ENCODE measurements at places on chromosomes 11 and 22.
A peak's percentile ranks its signal among the peaks of the same experiment; 100 is the strongest.

GRCh38 chr11:61766353-61766841 is 14.0 kb downstream of the MYRF start:
- no peak for DNase-seq

DNA sequence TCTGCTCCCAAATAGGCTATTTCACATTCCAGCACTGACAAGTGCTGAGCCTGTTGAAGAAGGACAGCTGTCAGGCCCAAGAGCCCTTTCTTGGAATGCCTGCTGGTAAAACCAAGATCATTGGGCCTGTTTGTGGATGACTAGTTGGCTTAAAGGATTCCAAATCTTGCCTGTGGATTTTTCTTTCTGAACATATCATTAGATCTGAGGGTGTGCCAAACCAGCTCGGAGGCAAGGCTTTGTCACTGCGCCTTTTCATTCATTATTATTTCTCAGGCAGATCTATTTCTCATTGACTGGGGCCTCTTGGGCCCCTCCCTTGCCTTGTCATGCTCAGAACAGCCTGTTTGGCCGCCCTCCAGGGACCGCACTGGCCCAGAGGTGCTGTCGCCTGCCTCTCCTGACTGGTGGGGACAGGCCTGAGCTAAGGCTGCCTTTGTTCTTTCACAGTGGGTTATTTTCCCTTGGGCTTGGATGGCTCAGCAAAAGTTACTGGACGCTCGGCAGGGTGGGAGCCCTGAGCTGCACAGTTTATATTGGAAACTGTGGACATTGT is 222.7 kb upstream of the SESN3 start:
- no peak for DNase-seq

- peak; percentile 45 for DNase-seq
Measured at GRCh38 chr11:22624742-22625447, 728 bp downstream of the FANCF start.

DNA sequence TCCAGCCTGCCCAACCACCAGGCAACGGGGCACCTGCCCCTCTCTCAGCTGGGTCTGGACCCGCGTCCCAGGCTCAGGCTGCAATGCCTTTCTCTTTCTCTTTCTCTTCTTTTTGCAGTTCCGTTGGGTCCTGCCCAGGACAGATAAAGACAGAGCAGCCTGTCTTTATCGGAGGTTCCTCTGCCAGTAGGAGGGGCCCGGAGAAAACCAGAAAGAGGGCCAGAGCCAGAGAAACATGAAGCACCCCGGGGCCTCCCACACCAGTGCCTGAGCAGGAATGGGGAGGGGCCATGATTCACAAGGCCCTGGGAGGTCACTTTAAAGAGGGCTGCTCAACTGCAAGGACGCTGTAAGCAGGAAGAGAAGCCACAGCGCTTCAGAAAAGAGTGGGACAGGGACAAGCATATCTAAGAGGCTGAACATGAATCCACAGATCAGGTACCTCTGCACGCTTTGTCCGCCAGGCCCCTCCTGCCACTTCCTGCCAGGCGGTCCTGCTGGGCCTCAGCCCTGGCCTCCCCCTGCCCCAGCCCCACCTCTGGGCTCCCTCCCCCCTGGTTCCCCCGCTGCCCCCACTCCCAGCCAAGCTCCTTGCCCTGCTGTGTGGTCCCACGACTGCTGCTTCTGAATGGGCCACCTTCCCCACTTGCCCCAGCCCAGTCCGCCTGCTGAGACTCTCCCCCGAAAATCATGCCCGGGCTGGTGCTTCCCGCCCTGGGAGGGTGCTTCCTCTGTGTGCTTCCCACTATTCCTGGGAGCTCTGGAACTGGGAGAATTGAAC is at the start of gene APOBEC3C:
APOBEC3C (plus strand) TSS at position 316 of the 781 bp plus-strand sequence; CDS start at position 422, 106 bp downstream.
- DNase-seq, result peak; percentile 80

- no peak for DNase-seq
Measured at GRCh38 chr11:36098087-36098486, 154.2 kb downstream of the LDLRAD3 start.

- DNase-seq, result no peak
Measured at GRCh38 chr11:16876053-16876752, 137.8 kb downstream of the C11orf58 start.

DNA sequence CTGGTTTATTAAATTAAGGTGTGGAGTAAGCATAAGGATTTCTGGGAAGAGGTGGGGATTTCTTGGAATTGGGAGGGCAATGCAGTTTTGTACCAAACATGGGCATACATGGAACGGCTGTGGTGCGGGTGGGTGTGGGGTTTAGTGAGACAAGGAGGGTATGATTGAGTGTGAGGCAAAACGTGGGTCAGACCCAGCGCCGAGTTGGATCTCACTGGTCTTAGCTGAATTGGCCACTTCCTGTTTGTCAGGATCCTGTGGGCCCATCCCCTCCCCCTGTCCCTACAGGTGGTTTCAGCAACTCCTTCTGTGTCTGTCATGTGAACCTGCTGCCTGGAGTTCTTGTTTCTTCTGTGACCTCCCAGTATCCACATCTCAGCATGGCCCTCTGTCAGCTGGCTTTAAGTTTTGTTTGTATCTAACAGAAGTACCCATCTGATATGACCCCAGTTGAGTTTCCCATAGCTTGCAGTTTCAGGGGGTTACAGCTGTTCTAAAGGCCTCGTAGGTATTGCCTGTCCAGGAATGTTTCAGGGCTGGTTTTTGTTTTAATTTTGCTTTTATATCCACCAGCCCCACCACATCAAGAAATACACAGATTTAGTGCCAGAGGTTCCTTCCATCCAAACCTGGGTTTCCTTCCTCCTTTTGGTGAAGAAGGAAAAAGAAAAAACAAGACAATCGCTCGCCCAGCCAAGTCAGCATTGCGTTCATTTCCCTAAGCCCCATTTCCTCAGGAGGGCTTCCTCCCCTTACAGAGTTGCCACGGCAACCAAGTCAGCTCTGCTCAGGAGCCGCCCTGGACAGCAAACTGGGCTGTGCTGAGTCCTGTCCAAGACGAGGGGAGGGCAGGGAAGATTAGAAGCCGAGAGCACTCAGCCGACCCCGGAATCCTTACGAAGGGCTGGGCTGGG is 6.0 kb downstream of the APOL1 start:
- DNase-seq, result no peak

- no peak for DNase-seq
Measured at GRCh38 chr22:36191106-36191836, 10.3 kb downstream of the APOL4 start.

- DNase-seq, result no peak
Measured at GRCh38 chr11:105046898-105047579, 1.9 kb upstream of the CARD16 start.

DNA sequence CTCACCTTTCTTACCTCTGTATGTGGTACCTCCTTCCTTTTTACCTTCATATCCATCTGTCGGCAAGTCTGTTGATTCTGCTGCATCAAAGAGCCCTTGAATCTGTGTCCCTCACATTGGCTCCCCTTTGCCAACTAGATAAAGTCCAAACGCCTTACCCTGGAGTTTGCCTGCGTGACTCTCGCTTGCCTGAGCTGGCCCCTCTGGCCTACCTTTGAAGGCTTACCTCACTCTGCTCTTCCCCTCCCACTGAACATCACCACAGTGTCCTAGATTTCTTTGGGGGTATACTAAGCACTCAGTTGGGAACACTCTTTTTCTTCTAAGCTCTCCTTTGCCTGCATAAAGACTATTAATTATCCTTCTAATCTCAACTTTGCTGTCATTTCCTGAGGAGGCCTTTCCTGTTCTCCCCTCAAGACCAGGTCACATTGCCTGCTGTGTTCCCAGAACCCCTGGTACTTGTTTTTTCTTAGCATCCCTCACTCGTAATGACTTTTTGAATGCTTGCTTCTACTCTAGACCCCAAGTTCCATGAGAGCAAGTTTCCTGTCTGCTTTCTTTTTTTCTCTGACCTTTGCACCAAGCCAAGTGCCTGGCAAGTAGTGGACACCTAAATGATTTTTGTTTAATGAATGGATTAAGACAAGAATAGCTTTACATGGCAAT is 67.8 kb upstream of the ADORA2A start:
- DNase-seq, result no peak

DNA sequence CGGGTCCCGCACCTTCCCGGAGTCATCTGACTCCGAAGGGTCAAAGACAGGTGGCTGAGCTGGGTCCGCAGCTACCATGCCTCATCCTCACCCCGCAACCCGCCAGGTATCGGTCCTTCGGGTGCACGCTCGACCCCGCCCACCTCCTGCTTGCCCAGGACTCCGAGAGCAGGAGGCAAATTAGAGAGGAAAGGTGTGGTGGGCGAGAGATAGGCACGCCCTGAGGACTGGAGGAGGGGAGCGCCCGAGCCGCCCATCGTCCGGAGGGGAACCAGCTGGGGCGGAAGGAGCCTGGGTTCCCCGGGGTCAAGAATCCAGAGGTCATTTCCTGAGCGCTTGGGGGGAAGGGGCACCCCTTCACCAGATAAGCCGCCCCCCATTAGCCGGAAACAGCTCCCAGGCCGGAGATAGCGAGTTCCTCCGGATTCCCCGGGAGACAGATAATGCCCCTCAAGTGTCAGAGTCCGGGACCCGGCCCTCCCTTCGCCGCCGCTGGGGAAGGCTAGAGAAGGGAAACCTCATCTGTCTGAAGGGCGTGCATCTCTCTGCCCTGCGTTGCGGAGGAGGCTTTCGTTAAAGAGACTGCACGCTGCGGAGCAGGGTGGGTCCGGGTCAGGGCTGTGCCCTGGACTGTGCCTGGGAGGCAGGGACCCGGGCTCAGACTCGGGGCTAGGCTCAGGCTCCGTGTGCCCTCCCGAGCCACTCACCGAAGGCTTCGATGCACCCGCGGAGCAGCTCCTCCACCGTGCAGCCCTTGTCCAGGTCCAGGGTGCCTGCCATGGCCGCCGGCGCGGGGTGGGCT is 1.7 kb downstream of the RASGRP2 start:
- no peak for DNase-seq

DNA sequence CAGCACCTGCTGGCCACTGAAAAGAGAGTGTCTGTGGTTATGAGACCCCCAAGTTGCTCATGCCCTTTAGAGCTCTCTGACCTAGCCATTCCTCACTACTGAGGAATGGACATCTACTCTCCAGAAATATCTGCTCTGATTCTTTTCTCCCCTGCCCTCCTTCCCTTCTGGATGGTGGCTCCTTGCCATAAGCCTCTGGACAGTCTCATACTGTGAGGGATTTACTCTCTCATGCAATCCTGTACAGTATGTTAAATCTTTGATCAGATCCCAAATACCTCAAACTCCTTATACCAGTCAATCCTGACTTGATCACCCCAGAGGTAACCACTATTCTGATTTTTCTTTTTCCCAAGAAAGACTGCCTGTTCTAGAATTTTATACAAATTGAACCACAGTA is 80.7 kb downstream of the ARHGAP20 start:
- DNase-seq, result no peak

GRCh38 chr22:36409911-36410756 is 22.4 kb upstream of the MYH9 start:
- DNase-seq, result peak; percentile 75
